Esophagus muscularis mucosa (tissue), 4 donors: ENCODE measurements at places on chromosomes 3 and 15.

- no peak for DNase-seq
Observed at GRCh38 chr3:133868186-133868585, 27.5 kb downstream of the RAB6B start.

GRCh38 chr3:105862217-105862616 lies 6.6 kb downstream of the CBLB start:
- DNase-seq = no peak

DNA sequence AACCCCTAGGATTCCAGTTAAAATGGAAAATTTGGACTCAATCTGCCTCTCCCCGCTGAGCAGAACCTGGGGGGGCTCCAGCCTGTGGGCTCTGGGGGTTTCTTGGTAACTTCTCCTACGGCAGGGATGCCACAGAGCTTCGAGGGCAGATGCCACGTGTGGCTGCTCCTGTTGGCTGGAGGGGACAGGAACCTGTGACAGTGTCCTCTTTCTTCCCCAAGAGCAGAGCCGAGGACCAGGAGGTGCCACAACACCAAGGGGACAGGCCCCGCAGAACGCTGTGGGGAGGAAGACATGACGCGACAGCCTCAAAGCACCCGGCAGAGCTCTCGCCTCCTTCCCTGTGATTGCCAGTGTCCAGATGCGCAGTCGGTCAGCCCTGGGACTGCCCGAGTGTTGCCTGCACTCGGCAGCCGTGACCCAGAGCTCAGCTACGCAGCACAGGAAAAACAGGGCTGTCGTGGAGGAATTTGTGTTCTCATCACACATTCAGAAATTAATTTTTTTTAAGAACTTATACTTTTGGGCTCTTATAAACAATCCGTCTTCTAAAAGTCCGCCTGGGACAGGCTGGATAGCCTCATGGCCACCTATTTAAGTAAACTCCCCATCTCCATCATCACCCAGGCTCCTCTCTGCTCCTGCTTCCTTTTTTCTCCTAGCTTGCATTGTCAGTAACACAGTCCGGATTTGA lies 131.9 kb upstream of the MEF2A start:
- no peak for DNase-seq

DNA sequence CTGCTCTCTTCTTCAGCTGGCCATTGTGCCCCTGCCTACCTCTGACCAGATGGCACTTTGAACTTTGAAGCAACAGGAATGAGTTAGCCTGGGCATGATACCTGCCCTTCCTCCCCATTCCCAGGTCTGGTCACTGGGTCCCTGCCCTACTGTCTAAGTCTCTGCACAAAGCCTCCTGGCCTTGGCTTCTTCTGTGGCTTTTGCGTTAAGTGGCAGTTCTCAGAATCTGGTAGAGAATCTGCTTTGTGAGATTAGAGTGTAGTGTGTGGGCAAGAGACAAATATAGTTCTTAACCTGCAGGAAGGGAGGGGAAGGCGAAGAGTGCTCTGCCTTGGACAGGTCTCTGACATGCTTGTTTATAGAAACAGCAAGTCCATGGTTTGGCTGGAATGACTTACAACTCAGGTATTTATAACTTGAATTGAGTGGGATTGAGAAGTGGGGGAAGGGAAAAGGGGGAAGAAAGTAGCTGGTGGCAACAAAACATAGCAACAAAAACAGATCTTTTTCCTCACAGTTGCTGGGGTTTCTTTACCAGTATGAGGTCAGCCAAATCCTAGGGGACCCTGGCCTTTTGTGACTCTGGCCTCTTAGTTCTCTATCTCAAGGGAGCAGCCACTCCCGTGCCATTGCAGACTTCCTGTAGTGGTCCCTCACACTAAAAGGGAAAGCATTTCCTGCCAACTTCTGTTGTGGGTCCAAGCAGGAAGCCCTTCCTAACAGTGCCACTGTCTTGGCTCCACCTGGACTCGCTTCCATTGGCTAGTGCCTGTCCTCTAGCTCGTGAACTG lies 16.7 kb downstream of the MAPKBP1 start:
- DNase-seq = no peak

DNA sequence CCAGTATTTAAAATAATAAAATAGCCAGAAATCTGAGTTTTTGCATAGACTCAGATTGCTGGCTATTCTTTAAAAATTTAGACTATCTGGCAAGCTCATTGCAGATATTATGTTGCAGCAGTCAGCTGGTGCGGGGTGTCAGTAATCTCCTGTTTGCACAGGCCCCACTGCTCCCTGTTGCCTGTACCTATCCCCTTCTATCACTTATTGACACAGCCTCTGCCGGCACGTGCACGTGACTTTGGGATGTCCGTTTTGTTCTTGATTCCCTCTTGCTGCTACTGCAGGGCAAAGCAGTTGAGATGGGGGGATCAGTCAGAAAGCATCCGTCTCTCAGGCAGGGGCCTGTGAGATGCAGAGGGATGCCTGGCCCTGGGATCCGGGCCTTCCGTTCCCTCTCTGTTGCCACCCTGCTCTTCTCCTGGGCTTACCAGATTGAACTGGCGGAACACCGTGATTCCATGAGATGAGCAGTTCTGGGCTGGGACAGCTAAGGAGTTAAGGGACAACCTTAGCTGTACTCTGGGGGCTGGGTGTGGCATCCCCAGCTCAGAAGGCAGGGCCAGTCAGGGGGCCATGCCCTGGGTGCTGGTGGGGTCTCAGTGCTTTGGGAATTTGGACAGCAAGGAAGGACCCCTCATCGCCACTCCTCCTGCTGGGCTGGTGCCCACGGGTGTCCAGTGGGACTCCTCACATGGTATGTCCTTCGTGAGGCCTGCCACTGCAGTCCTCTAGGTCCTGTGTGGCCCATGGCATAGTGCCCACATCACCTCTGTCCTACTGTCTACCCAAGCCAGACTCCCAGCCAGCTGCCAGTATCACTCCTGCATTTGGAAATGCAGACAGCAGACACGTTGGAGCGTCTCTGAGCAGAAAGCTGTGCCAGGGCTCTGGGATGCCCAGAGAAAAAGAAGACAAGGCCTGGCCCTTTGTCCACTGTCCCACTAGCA lies 11.8 kb downstream of the MRAS start:
- DNase-seq = no peak

GRCh38 chr3:7282988-7283387 lies 422.1 kb downstream of the GRM7 start:
- DNase-seq = no peak

DNA sequence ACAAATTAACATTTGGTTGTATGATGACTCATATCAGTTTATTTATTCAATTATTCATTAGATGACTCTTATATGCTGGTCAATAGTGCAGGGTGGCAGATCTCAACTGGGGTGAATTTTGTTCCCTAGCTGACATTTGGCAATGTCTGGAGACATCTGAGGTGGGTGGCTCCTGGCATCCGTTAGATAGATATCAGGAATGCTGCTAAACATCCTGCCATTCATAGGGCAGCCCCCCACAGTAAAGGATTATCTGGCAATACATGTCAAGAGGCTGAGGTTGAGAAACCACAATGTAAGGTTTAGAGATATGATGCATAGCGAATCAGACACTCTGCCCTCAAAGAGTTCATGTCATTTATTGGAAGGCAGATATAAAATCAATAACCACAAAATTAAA lies 719.9 kb downstream of the CADM2 start:
- no peak for DNase-seq

- DNase-seq = no peak
Observed at GRCh38 chr3:152519376-152519775, 250.6 kb downstream of the MBNL1 start.

DNA sequence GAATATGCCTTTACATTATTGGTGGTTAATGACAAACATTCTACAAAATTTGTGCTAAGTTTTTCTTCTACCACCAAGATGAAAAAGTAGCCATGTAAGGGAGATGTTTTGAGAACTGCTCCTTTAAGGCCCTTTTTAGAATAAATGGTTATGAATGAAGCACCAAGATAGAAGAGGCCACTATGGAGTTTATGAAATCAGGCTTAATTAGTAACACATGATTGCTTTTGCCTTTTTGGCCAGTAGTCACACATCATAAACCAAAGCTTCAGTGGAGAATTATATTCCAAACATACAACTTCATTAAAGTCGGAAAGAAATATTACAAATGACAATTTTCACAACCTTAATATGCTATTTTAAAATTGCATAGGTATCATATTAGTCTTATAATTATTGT lies 331.7 kb downstream of the RBMS3 start:
- no peak for DNase-seq

DNA sequence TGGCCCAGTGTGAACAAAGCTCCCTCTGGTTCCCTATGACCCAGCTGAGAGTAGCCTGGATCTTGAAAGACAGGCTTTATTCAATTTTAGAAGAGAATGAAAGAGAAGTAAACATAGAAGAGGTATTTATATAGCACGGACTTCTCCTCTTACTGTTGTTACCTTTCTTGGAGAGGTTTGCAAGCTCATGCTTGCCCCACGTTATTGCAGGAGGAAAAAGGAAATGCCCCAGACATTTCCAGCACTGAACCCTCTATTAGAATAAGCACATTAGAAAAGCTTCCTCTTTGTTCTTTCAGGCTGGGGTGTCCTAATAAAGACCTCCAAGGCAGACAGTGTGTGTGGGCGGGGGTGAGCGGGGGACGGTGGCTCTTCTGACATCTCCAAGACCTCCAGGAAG lies 98.7 kb upstream of the AGBL1 start:
- DNase-seq = no peak

DNA sequence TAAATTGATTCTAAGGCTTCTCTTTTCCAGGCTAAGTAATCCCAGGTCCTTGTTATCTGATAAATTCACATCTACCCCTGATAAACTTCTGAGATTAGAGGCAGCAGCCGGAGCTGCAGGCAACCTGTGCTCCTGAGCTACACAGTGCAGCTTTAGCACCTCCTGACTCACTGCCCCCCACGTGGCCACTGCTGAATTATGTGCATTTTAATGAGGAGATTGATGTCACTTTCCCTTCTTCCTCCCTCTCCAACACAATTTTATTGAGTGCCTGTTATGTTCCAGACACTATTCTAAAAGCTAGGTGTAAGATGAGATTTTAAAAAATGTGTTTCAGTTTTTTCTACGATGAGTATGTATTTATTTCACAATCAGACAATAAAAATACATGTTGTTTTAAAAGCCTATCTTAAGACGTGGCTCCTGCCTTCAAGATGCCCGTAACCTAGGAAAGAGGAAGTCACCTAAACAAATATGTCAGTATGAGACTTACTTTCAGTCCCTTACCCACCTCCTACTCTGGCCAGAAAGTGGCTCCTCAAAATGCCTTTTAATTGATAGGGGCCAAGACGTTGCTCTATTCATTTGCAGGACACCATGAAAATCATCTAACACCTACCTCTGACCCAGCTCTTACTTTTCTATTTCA lies 161.5 kb upstream of the PFN2 start:
- DNase-seq = no peak

- no peak for DNase-seq
Observed at GRCh38 chr3:142817356-142817755, 71.5 kb downstream of the PCOLCE2 start.

DNA sequence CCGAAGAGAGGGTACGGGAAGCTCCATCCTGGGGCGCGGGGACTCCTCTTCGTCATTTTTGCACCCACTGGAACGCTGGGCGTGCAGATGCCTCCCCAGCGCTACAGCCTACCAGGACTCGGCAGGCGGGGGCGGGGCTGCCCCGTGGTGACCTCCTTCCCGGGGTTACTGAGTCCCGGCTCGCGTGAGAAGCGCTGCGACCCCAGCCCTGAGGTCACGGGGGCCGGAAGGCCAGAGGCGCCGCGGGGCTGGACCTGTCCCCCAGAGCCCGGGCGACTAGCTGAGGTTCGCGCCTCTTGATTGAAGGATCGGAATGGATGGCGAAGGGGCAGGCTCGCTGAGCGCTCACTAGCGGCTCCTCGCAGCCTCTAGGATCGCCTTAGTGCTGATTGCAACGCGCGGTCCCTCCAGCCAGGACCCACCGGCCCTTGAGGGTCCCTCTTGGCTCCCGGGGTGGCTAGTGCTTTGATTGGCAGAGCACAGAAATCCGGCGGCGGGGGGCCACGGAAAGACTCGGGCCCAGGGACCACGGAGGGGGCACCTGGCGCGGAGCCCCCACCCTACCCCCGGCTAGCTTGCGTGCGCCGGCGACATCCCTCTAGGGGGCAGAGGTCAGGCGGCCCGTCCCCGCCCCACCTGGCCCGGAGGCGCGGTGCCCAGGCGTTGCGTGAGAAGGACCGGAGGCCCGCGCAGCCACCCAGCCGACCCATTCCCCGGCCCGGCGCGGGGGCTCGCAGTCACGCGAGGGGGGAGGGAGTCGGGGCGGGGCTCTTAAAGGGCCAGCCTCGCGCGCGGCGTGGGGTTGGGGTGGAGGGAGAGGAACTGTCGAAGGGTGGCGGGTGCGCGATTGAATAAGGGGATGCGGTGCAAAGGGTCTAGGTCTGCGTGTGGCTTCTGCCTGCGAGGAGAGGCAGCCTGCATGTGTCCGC lies 781 bp upstream of the CYP1A1 start:
- no peak for DNase-seq

DNA sequence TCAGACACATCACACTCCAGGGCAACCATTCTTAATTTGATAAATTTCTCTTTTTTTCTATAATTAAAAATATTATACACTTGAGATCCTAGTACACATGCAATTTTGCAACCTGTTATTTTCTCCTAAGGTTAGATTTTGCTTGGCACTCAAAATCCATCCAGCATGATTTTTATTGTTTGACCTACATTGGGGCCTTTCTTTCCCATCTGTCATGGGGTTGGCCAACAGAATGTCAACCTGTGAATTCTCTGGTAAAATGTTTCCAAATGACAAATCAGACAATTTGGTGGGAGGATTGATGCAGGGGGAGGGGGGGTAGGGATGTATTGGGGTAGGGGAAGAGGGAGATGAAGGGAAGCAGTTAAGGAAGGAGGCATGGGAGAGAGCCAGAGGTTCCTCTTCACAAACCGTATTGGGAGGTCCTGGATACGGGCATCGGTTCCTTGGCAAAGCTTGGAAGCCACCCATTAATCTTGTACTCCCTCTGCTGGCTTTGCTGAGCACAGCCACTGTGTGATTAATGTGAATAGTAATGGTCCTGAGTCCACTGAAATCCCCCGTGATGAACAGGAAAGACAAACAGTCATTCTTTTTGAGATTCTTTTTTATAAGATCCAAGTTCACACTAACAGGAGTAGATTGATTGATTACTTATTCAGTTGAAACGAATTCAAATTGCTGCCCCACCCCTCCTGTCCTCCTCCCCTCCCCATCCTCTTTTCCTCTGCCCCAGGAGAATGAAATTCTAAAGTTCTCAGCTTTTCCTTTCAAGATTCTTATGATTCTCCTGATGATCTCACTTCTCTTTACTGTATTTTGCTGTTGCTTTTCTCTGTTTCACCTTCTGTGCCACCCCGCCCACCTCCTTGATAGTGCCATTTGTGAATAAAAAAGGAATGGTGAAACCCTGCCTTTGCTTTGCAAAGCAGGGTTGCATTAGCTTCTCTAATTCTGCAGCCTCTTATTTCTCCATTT lies 82.2 kb upstream of the SLC25A26 start:
- no peak for DNase-seq

DNA sequence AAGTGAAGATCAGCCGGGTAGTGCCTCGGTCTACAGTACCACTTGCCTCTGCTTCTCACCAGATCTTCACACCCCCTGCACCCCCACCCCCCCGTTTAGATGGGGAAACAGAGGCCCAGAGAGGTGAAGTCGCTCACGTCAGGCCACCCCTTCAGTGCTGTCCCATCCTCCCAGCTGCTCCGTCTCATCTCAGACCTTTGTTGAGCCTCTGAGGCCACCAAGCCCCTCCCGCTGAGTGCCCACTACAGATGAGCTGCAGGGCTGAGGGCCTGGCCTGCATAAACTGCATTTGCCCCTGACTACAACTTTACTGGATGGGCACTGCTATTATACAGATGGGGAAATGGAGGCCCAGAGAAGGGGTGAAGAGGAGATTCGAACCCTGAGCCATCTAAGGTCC lies 35.8 kb downstream of the ADAMTS7 start:
- no peak for DNase-seq
